ENCODE measurements at places on chromosomes 5 and 9.

DNA sequence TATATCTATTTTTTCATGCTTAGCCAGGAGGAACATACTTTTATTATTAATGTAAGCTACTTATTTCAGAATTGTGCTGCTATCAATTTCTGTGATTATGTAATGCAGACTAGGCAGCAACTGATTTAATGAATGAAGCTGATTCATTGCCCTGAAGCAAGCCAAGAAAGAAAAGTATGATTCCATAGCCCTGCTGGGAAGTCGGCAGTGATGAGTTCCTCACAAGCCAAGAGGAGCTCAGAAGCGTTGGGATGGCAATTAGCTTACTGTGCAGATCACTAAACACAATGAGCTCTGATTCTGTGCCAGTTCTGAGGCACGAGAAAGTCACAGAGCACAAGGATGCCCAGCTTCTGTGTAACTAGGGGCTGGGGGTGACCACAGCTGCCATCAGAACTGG, 254.3 kb upstream of the KLF9 start:
- no peak for DNase-seq

DNA sequence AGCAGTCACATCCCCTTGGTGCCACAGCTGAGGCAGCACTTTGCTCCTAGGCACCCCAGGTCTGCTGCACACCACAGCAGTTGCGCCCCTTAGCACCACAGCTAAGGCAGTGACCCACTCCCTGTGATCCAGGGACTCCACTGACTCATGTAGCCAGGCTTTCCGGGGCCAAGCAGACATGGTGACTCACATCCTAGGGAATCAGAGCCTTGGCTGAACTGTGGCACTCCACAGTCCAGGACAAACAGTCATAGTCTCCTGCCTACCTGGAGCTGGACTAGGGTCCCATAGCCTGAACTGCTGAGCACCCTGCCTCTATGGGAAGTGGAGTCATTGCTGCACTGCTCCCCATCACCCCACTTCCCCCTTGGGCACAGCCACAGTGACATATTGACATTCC, 338.7 kb downstream of the NPR3 start:
- no peak for DNase-seq

- DNase-seq: no peak
These were observed 34.9 kb downstream of the SPRY4 start for GRCh38 chr5:142289708-142290576.

DNA sequence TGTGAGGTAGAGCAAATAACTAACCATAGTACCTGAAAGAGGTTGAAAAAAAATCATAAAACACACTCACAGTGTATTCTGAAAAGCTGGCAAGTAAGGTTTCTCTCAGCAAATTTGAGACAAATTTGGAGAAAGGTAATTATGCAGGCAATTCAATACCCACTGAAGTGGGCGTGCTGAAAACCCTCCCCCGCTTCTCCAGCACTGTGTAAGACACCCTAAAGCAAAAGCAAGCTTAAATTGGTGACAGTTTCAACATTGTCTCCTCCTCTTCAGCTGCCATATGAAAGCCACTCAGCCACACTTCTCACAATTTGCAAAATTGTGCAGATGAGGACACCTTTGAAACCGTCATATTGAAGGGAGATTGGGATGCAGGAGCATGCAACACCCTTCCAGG, 322.3 kb upstream of the CDH6 start:
- DNase-seq: no peak

- no peak for DNase-seq
These were observed 13.5 kb upstream of the NUP214 start for GRCh38 chr9:131111854-131112311.

DNA sequence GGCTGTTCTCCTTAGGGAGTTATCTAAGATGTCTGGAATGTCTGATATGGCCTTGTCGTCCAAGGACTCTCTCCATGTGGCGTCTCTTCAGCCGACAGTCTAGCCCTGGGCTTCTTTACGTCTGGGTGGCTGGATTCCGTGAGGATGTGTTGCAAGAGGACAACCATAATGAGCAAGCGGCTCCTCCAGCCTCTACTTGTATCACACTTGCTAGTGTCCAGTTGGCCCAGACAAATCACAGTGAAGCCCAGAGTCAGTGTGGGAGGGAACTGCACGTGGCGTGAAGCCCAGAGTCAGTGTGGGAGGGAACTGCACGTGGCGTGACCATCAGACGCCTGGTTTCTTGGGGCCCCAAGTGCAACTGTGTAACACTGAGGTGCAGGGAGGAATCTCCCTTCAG, 61.1 kb downstream of the COL23A1 start:
- no peak for DNase-seq

DNA sequence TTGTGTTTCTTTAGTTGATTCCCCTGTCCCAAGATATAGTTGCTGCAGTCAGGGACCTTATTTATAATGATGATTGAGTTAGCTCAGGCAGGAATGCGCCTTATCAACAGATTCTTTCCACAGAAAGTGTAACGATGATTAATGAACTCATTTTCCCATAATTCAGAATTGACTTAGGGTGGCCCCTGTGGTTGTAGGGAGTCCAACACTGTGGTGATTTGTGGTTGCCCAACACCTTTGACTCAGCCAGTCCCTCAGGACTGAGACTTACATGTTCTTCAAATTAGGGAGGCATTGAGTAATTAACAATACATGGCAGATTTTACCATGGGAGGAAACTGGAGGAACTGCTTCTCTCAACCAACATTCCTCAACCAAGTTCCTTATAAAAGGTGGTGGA, 221.9 kb downstream of the GABRG2 start:
- DNase-seq: no peak

- DNase-seq: no peak
These were observed at the start of gene IL12B for GRCh38 chr5:159330131-159330800. Gene IL12B (minus strand): TSS chr5:159330487. CDS start chr5:159326782, 3,705 bp downstream.

DNA sequence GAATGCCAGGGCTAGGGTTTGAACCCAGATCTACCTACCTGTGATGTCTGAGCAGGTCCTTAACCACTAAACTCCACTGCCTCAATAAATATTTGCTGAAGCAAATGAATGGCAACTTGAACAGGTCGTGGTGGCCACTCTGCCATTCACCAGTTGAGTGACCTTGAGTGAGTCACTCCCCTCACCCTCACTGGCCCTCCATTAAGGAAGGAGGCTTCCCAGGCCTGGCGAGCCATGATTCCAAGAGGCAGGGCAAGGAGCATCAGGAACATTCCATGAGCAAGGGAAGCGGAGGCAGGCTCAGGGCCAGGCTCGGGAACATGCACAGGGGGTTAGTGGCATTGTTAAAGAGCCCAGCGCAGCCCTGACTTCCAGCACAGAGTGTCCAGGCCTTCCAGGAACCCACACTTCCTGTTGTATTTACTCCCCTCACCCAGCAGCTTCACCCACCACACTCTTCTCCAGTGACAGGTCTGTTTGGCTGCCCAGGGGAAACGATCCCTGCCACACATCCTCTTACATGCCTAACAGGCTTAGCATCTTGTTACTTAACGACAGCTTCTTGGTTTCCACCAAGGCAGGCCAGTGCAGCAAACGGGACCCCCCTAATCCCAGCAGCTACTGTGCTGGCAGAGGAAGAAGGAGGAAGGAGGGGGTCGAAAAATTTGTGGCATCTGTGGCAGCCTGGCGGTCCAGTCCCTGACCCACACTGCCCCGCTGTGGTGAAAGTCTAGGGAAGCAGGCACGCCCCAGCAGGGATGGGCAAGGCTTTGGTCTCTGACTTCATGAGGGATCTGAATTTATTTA, 43.7 kb upstream of the TTC1 start:
- no peak for DNase-seq

- no peak for DNase-seq
These were observed 66.1 kb upstream of the SPTLC1 start for GRCh38 chr9:92181296-92181695.

DNA sequence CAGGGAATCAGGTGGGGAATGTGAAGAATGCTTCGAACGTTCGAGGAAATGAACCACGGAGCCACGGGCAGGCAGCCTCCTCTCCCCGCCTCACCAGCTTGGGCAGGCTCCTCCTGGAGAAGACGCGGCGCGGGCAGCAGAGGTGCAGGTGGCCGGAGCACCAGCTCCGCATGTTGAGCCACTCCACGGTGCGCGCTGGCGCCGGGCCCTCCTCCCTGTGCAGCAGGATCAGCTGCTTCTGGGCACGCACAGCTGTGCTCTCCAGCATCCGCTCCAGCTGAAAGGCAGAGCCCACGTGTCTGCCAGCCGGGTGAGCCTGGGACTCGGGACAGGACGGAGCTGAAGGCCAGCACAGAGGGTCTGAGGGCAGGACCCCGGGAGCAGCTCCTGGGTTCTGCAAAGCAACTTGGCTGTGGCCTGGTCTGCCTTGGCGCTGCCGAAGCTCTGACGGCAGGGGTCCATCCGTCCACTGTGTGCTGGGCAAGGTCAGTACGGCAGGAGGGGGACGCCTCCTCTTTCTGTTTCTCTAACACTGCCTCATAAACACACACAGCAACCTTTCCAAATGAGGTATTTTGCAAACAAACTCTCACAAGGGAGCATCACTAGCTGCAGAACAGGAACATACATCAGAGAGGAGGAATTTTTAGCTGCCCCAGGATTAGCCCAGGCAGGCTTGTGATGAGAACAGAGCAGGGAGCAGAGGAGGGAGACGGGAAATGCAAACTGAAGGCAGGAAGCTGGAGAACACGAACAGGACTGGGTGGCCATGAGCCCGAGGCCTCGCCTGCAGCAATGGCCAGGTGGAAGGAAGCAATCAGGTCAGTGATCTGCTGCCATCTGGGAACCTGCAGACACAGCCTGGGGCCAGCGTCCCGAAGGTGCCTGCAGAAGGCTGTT, 20.1 kb upstream of the NSMF start:
- DNase-seq: no peak

GRCh38 chr9:135085830-135086546, 1.5 kb upstream of the OLFM1 start:
- DNase-seq: no peak

DNA sequence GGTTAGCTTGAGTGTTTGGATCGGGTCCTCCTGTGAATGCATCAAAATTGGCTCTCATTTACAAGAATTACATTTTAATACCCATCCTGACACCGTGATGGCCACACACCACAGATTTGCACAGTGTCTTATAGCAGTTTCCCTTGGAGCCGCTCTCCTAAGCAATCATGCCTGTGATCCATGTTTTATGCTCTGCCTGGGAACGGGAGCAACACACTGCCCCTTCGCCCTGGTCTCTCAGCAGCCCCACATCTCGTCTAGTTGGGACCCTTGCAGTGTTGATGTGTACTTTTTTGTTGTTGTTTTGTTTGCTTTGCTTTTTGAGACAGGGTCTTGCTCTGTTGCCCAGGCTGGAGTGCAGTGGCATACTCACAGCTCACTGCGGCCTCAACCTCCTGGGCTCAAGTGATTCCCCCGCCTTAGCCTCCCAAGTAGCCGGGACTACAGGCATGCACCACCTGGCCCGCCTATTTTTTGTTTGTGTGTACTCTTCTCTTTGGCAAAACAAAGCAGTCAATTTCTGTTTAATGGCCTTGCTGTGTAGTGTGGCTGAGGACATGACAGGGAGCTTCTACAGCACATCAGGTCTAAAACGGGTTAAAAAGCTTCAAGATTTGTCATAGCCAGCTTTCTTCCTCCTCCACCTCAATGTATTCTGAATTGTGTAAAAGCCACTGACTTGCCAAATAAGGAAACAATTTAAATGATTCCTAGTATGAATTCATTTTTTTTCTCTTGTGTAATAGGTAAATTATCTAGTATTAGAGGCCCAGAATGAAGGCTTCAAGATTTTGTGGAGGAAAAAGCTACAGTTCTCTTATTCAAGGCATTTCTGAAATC, 101.6 kb upstream of the TBCA start:
- DNase-seq: no peak

- no peak for DNase-seq
These were observed 896 bp downstream of the EBF1 start for GRCh38 chr5:159098603-159099436.

- DNase-seq: no peak
These were observed 84.6 kb upstream of the RASEF start for GRCh38 chr9:83147315-83148149.

- DNase-seq: no peak
These were observed 126.3 kb downstream of the ARHGAP26 start for GRCh38 chr5:142896325-142897007.

DNA sequence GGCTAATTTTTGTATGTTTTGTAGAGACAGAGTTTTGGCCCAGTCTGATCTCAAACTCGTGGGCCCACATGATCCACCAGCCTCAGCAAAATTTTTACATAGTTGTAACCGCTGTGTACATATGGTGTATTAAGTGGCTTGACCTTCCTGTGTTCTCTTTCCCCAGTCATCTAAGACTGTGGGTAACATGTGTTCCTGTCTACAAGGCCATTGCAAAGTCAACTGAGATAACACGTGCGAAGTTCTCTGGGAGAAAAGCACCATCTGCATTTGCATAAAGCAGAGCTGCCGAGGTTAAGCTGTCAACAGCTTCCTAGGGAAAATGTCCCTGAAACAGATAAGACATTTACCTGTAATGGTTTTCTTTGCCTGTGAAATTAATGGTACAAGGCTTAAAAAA, 273.7 kb downstream of the FANCC start:
- no peak for DNase-seq

DNA sequence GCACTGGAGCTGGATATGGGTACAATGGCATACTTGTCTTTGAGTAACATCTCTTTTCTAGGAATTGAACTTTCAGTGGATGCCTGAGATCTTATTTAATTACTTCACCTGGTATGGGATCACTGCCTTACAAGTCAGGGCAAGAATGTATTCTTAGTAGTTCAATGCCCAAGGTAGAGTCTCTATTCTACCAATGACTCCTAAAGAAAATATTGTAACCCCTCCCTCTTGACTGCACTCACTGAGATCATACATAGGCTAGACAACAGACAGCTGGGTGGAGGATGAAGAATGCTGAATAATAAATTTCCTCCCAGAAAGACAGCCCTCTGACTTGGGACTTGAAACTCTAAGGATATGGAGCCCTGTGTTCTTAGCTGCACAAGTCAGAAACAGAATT, 1216.3 kb upstream of the ACO1 start:
- no peak for DNase-seq

DNA sequence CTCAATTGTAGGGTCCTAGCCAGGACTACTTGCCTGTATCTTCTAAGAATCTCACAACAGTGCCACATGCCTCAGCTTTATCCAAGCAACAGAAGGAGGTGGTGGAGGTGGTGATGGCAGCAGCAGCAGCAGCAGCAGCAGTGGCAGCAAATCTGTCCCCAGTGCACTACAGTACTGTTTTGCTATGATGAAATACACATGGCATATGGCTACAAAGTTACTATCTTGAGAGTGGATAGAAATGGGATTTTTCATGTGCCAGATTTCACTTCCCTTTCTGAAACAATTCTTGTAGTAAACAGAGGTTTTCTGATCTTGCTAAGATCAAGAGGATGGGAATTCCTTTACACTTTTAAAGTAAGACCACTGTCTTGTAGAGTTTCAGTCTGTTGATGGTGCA, 8.1 kb upstream of the CYSTM1 start:
- DNase-seq: no peak

DNA sequence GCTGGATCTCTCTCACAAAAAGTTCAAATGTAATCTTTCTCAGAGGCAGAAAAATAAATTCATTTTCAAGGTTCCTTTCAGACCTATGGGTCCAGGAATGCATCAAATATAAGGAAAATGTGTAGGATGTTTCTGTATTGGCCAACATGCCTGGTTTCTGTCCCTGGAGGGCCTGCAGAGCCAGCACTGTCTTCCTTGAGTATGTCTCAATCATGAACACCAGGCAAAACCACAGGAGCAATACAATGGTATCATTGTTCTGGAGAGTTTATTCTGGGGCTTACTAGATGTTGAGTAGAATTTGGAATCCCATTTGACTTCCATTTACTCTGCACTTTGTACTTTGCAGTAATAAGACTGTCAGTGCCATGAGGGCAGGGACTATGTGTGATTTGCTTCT, 23.5 kb downstream of the INSYN2B start:
- DNase-seq: no peak

Data from NCI-H1417 treated with DMSO at 0.1 percent for 48 hours (cell line).